ENCODE measurements at places on chromosomes 16 and 17. TPM values are rescaled to one million over a fixed set of nuclear protein-coding genes. Genes with fewer than 3 reads are reported as not detected.

The KLHL10 gene
- total RNA-seq: not detected

The PDILT gene
- not detected for total RNA-seq

The TM4SF5 gene
- not detected for total RNA-seq

The TEX19 gene
- total RNA-seq: not detected

The HES7 gene
- not detected for total RNA-seq

The RAB26 gene
- 1.4 TPM for total RNA-seq

- no peak for DNase-seq
- no peak overlapping the region for H3K4me3 ChIP-seq
- H3K36me3 ChIP-seq: no peaks in the 10 kb centered on the region
- peaks cover 6% of the 10 kb centered on the region for H3K4me1 ChIP-seq
- peaks cover 3% of the 10 kb centered on the region for H3K27me3 ChIP-seq
These were observed 7.7 kb upstream of the GINS3 start for GRCh38 chr16:58384437-58385055.

DNA sequence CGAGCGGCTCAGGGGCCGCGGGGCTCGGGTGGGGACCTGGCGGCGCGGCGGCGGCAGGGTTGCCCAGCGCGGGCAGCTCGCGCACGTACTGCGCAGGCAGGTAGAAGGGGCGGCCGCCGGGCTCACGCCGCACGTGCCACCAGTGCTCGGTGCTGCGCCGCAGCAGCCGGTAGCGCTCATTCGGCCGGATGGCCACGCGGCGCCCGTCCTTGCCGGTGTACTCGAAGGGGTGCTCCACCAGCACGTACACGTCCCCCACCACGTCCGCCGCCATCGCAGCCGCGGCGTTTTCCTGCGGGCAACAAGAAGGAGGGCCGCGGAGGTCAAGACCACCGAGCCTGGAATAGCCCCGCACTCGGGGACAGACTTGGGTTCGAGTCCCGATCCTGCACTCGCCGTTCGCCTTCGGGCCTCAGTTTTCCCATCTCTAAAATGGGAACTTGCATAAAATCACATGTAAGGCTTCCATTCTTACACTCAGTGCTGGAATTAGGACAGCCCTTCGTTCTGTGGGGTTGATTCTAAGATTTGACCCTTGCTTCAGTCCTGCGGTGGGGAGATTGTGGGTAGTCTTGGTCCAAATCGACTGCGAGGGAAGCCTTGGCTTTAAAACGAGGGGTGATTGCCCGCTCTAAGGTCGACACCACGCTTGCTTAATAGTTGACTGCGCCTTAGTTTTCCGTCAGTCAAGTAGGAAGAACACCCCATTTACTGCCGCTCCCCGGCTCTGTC lies 2.5 kb downstream of the ARHGAP27 start:
- H3K36me3 ChIP-seq: peaks cover 6% of the 10 kb centered on the region
- DNase-seq: no peak
- peak overlapping the region; percentile 66 for H3K4me3 ChIP-seq
- peak overlapping the region; percentile 93 for H3K27ac ChIP-seq
- H3K27me3 ChIP-seq: peaks cover 5% of the 10 kb centered on the region

DNA sequence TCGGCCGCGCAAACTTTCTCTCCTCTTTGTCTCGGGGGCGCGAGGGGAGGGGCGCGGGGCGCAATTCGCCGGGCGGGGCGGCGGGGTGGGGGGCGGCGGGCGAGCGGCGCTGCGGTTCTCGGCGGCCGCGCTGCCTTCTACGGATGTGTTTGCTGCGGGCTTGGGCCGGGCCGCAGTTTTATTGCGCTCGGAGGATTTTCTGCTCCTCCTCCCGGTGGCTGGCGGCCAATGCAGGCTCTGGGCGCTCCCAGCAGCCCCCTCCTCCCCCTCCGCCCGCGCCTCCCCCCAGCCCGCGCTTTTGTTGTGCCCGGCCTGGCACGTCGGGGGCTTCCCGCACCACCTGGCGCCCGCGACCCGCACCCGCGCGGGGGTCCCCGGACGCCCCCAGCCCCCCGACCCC lies at the start of gene TIMP2:
Gene TIMP2, minus strand, starts transcription at position 154 of the 400 bp plus-strand sequence. CDS start 299 bp downstream, outside the sequence.
- H3K4me1 ChIP-seq: peaks cover 55% of the 10 kb centered on the region
- peak; percentile 93 for DNase-seq
- H3K27ac ChIP-seq: peak within 1 kb of the TSS; percentile 95
- H3K27me3 ChIP-seq: no peaks in the 10 kb centered on the region
- H3K4me3 ChIP-seq: peak within 1 kb of the TSS; percentile 79

GRCh38 chr16:2008009-2008526 lies 1.6 kb downstream of the ZNF598 start:
- peaks cover 5% of the 10 kb centered on the region for H3K36me3 ChIP-seq
- peak overlapping the region; percentile 97 for H3K27ac ChIP-seq
- no peaks in the 10 kb centered on the region for H3K27me3 ChIP-seq
- peaks cover 67% of the 10 kb centered on the region for H3K4me1 ChIP-seq
- peak; percentile 89 for DNase-seq

DNA sequence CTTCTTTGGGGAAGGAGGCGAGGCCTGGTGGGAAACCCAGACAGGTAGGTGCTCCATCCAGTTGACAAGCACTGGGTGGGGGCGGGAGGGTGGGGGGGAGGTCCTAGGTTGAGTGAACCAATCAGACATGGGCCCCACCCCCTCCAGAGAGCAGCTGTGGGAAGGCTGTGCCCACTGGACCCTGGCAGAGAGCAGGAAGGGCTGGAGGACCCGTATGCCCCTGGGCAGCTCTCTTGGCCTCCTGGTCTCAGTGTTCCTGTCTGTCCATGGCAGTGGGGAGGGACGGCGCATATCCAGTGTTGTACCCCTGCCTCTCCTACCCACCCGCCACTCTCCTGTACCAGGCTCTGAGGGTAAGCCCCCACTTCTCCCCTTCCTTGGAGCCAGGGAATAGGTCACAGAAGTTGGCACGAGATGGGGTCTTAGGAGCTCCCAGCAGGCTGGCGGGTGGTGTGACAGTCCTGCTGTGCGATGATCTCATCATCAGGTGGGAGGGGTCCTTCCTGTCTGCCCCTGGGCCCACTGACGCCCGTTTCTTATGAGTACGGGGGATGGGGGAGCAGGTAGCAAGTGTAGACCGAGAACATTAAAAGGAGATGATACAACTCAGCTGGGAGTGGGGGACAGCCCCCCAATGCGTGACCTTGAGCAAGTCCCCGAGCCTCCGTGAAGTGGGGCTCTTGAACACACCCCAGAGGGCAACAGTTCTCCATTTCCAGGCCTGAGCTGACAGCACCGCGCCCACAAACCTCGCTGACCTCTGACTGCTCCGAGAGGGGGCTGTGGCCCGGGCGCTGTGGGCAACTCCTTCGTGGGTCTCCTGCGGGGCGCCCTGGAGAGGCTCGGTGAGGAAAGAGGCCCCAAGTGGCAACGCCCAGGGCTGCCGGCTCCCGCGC lies 1.2 kb upstream of the ZFPM1 start:
- H3K27ac ChIP-seq: no peak overlapping the region
- H3K36me3 ChIP-seq: no peaks in the 10 kb centered on the region
- peaks cover 38% of the 10 kb centered on the region for H3K4me1 ChIP-seq
- H3K27me3 ChIP-seq: peaks cover 3% of the 10 kb centered on the region

DNA sequence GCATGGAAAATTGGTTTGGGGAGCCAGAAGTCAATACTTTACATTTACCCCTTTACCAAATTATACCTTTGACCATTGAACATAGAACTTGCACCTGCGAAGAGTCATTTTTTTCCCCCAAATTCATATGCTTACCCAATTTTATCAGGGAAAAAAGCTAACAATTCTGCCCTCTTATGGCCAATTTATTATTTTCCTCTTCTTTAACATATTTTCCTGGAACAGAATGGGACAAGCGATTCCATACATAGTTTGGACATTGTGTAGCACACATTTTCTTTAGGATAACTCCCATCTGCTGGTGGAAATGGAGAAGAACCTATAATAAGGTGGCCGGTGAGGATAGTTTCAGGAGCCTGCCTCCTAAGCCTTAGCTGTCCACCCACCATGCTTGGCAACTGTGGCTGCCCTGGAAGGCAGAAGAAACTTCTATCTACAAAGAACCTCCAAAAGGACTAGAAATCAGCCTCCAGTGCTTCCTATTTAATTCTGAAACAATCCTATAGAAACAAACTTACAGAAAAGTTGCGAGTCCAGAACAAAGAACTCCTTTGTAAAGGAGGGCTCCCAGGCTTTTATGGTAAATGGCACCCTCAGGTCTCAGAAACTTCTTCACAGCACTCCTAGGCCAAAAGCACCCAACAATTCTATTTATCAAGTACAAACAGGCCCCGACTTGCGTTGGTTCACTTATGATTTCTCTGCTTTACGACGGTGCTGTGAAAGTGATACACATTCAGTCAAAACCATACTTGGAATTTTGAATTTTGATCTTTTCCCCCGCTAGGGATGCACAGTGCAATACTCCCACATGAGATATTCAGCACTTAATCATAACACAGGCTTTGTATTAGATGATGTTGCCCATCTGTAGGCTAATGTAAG lies 64.1 kb upstream of the CACNG4 start:
- H3K36me3 ChIP-seq: no peaks in the 10 kb centered on the region
- H3K27ac ChIP-seq: no peak overlapping the region
- no peak for DNase-seq
- no peak overlapping the region for H3K4me3 ChIP-seq
- peaks cover 13% of the 10 kb centered on the region for H3K27me3 ChIP-seq

DNA sequence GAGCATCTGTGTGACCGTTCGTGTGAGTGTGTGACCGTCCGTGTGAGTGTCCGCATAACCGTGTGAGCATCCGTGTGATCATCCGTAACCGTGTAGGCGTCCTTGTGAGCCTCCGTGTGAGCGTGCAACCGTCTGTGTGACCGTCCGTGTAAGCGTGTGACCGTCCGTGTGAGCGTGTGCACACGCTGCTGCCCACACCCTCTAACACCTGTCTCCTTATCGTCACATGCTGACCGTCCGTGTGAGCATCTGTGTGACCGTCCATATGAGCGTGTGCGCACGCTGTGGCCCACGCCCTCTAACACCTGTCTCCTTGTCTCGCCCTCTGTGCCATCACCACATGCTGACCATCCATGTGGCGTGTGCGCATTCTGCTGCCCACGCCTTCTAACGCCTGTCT lies 31.1 kb downstream of the NME3 start:
- no peak overlapping the region for H3K27ac ChIP-seq
- H3K4me3 ChIP-seq: no peak overlapping the region
- no peaks in the 10 kb centered on the region for H3K27me3 ChIP-seq
- H3K4me1 ChIP-seq: no peaks in the 10 kb centered on the region

- H3K4me3 ChIP-seq: no peak overlapping the region
- H3K36me3 ChIP-seq: peaks cover 46% of the 10 kb centered on the region
- H3K4me1 ChIP-seq: peaks cover 4% of the 10 kb centered on the region
- no peaks in the 10 kb centered on the region for H3K27me3 ChIP-seq
- DNase-seq: no peak
These were observed 44.3 kb upstream of the CPNE2 start for GRCh38 chr16:57048095-57048494.

DNA sequence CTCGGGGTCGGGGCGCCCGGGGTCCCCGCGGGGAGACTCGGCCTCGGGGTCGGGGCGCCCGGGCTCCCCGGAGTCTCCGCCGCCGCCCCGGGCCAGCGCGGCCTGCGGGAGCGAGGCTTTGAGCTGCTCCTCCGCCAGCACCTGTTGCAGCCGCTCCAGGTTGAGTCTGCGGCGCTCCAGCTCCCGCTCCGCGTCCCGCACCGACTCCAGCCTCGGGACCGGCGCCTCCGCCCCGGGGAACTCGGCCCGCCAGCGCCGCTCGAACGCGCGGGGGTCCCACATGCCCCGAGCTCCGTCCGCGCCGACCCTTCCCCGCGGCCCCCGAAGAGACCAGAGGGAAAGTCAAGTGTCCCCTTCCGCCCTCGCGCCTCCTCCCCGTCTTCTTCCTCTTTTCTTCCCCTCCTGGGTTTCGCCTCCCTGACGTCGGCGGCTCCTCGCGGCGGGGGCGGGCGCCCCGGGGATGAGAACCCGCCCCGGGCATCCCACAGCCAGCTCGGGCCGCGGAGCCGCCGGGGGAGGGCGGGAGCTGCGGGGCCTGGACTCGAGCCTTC lies 40.8 kb upstream of the BHLHA9 start:
- peaks cover 55% of the 10 kb centered on the region for H3K4me1 ChIP-seq
- peaks cover 57% of the 10 kb centered on the region for H3K27me3 ChIP-seq
- DNase-seq: peak; percentile 88

DNA sequence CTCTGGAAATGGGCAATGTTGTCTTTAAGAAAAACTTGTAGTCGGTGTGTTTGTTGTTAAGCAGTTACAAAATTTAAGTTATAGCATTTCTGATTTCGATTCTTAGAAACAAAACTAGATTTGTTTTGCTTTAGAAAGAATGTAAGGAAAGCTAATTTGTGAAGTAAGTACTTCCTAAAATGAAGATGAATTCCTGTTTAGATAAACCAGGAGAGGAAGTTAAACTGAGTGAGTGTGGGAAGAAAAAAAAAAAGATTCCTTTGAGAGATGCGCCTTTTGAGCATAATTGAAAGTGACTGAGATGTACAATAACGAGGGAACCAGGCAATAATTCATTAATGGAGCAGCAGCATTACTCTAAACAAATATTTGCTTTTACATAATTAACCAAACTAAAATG lies 52.4 kb upstream of the ALOX12 start:
- no peaks in the 10 kb centered on the region for H3K4me1 ChIP-seq
- no peak overlapping the region for H3K4me3 ChIP-seq
- H3K27ac ChIP-seq: no peak overlapping the region
- DNase-seq: no peak
- H3K27me3 ChIP-seq: no peaks in the 10 kb centered on the region

DNA sequence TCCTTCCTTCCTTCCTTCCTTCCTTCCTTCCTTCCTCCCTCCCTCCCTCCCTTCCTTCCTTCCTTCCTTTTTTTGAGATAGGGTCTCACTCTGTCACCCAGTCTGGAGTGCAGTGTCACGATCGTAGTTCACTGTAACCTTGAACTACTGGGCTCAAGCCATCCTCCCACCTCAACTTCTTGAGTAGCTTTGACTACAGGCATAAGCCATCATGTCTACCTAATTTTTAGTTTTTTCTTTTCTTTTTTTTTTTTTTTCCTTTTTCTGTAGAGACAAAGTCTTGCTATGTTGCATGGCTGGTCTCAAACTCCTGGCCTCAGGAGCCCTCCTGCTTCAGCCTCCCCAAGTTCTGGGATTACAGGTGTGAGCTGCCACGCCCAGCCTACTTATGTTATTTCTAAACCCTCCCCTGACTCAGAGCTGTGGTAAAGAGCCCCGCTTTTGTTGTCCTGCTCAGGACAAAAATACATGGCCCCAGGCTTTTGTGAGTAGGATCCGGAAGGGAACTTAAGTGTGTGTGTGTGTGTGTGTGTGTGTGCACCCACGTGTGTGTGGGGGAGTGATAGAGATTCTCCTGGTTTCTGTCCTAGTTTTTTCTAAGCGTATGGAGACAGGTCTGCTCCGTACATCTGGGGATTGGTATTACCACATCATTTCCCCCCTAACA lies 67.1 kb downstream of the PRKCB start:
- H3K4me3 ChIP-seq: no peak overlapping the region
- no peak overlapping the region for H3K27ac ChIP-seq
- no peaks in the 10 kb centered on the region for H3K36me3 ChIP-seq
- no peak for DNase-seq

GRCh38 chr16:54582631-54583250 lies 296.2 kb upstream of the IRX3 start:
- H3K4me3 ChIP-seq: no peak overlapping the region
- H3K4me1 ChIP-seq: peaks cover 2% of the 10 kb centered on the region
- H3K27me3 ChIP-seq: no peaks in the 10 kb centered on the region
- H3K27ac ChIP-seq: no peak overlapping the region

- no peak overlapping the region for H3K4me3 ChIP-seq
- no peaks in the 10 kb centered on the region for H3K27me3 ChIP-seq
- no peak overlapping the region for H3K27ac ChIP-seq
- peaks cover 21% of the 10 kb centered on the region for H3K4me1 ChIP-seq
- H3K36me3 ChIP-seq: no peaks in the 10 kb centered on the region
- DNase-seq: no peak
These were observed 408.7 kb downstream of the SLC39A11 start for GRCh38 chr17:72683506-72684404.

- H3K4me1 ChIP-seq: no peaks in the 10 kb centered on the region
- no peaks in the 10 kb centered on the region for H3K36me3 ChIP-seq
- no peak overlapping the region for H3K27ac ChIP-seq
- H3K4me3 ChIP-seq: no peak overlapping the region
- DNase-seq: no peak
- H3K27me3 ChIP-seq: no peaks in the 10 kb centered on the region
These were observed 25.1 kb downstream of the CD300LG start for GRCh38 chr17:43871946-43872690.

All from suprapubic skin (tissue), 4 donors.